ENCODE measurements at places on chromosomes 12 and 14.

GRCh38 chr12:1934068-1934467 is 15.6 kb upstream of the CACNA2D4 start:
- no peak for DNase-seq

- DNase-seq = no peak
These were observed 478.5 kb downstream of the NELL2 start for GRCh38 chr12:44397631-44398030.

- no peak for DNase-seq
These were observed 43.2 kb downstream of the FBXO34 start for GRCh38 chr14:55314449-55314848.

GRCh38 chr14:45990252-45990651 is 661.3 kb downstream of the RPL10L start:
- DNase-seq = no peak

- DNase-seq = no peak
These were observed 29.9 kb downstream of the JDP2 start for GRCh38 chr14:75457648-75458165.

DNA sequence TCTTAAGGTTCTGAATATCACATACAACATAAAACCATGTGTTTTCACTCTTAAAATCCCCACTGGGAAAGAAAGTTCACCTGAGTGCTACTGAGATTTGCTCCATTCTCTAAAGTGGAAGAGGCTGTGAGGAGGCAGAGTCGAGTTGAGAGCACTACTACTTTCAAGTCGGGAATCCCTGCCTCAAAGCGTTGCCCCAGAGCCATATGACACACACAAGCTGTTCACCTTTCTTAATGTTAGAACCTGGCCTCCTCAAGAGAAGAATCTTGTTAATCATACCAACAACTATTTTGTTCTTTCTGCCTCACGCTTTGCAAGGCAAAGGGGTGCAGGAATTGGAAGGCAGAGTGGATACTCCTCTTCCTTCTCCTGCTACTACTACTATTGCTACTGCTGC is 149.7 kb upstream of the DAAM1 start:
- DNase-seq = no peak

GRCh38 chr14:71403656-71404055 is 496.4 kb downstream of the PCNX1 start:
- DNase-seq = no peak
